ENCODE measurements at places on chromosomes 2 and 18.
A peak's percentile ranks its signal among the peaks of the same experiment; 100 is the strongest.

- DNase-seq: no peak
Measured at GRCh38 chr2:33153008-33153407, 206.3 kb downstream of the LTBP1 start.

- DNase-seq: no peak
Measured at GRCh38 chr2:240644171-240644651, 18.9 kb downstream of the GPR35 start.

- DNase-seq: no peak
Measured at GRCh38 chr2:119713819-119714490, 35.0 kb downstream of the TMEM177 start.

DNA sequence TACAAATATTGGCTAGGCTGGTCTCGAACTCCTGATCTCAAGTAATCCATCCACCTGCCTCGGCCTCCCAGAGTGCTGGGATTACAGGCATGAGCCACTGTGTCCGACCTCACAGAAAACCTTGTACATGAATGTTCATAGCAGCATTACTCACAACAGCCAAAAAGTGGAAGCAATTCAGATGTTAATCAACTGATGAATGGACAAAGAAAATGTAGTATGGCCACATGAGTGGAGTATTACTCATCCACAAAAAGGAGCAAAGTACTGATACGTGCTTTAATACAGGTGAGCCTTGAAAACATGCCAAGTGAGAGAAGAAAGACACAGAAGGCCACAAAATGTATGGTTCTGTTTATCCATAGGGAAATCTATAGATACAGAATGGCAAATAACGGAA lies 20.6 kb downstream of the CEP192 start:
- no peak for DNase-seq

GRCh38 chr2:105100046-105100840 lies 62.4 kb downstream of the MRPS9 start:
- DNase-seq: no peak

DNA sequence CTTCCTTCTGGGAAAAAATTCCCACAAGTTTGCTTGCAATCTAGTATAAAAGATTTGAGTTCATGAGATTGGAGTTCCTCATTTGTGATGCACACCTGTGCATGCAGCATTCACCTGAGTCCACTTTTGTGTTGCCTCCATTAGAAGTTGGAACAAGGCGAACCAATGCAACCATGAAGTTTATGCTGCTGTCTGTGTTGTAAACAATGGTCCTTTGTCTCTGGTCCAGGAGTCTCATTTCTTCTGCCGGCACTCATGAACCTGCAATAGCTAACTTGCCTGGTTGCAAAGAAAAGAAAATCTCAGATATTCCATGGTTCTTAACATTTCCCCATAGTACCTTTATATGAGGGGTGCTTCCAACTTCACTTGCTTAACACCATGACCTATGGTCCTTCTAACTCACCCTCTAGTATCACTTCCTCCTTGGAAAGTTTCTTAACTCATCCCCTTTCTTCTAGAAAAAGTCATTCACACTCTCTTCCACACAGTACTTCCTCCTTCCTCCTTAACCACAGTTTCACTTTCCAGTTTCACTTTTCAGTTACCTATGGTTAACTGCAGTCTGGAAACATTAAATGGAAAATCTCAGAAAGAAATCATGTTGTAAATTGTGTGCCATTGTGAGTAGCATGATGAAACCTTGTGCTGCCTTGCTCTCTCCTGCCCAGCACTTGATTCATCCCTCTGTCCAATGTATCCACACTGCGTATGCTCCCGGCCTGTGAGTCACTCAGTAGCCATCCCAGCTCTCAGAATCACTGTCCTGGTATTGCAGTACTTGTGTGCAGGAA lies 128.8 kb upstream of the TRIB2 start:
- no peak for DNase-seq

DNA sequence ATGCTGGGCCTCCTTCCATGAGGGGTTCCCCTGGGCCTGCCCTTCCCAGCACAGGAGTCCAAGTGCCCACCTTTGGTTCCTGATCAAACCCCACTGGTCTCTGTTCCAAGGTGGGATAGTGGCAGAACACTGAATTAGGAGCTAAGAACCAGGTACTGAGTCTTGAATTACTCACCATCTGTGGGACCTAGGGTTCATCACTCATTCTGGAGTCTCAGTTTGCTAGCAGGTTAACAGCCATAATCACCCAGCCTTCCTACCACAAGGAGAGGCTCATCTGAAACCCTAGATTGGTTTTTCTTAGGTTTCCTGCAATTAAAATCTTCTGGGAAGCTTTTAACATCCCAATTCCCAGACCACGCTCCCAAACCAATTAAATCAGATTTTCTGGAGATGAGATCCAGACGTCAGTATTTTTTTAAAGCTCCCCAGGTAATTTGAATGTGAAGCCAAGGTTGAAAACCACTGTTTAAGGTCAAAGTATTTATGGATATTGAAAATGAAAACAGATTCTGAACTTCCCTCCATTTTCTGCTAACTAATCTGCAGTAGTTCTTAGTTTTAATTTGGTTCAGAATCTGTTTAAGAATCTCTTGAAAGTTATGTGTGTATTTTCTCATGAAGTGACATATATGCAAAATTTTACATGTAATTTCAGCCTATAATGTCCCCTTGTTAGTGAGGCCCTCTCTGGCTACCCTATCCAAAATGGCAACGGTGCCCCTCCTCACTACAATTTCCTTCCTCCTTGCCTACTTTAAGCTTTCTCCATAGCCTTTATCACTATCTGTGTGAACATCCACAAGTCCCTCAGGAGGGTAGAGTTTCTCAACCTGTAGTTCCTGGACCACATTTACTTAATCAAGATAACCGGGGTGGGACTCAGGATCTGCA lies 166.5 kb upstream of the CXCR4 start:
- DNase-seq: no peak

DNA sequence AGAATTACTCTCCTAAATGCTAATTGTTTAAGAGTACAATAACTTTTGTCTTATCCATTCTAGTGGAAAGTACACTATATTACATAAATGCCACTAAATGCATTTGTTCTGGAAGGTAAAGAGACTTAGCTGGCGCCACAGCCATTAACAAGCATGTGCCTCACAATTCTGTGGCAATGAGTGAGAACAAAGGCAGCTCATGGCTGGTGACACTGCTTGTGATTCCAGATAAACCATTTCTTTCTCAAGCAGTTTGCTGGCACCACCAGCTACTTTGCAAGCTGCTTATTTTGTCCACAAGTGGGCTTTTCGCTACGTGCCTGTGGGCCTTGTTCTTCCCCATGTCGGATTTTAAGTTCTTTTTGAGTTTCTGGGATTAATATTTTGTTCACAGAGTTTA lies 147.6 kb upstream of the SMAD7 start:
- DNase-seq: no peak

GRCh38 chr18:51007790-51008139 lies 22.2 kb upstream of the SMAD4 start:
- no peak for DNase-seq

DNA sequence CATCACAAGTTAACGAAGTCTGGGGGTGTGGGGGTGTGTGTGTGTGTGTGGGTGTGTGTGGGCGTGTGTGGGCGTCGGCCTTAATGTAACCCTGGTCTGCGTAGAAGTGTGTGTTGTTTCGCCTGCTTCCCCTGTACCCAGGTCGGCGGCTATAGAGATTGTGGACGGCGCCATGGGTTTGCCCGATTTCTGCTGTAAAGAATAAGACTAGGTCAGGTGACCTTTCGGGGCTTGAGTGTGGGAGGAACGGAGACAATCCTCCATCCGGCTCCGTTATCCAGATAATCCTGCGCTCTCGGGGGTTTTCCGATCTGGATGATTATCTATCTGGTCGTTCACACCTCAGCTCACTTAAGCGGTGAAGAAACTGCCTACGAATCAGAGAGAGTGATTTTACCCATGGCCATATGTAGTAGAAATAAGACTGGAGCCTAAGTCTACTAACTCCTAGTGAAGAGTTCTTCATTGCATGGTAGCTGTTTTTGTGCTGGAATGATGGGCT lies 543 bp downstream of the HADHB start:
- peak; percentile 82 for DNase-seq

- DNase-seq: no peak
Measured at GRCh38 chr18:21267400-21267799, 25.4 kb downstream of the GREB1L start.

- DNase-seq: no peak
Measured at GRCh38 chr2:108022628-108023027, 36.3 kb downstream of the SLC5A7 start.

DNA sequence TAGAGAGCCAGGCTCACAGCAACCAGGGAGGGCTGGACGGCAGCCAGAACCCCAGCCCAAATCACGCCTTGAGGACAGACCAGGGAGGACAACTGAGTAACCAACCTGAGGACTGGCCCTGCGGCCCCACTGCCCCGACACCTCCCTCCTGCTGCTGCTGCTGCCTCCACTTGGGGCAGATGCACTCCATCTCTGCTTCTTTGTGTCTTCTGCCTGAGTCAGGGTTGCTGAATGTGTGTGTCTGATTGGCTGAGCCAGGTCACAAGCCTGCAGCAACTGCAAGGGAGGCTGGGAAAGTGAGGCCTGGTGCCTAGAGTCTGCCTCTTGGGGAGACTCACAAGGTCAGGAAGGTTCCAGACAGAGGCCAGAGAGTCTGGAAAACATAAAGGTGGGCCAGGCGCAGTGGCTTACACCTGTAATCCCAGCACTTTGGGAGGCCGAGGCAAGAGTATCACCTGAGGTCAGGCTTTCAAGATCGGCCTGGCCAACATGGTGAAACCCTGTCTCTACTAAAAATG lies 83.4 kb downstream of the ZFP36L2 start:
- DNase-seq: no peak

GRCh38 chr18:32922951-32923430 lies 150.2 kb upstream of the KLHL14 start:
- no peak for DNase-seq

DNA sequence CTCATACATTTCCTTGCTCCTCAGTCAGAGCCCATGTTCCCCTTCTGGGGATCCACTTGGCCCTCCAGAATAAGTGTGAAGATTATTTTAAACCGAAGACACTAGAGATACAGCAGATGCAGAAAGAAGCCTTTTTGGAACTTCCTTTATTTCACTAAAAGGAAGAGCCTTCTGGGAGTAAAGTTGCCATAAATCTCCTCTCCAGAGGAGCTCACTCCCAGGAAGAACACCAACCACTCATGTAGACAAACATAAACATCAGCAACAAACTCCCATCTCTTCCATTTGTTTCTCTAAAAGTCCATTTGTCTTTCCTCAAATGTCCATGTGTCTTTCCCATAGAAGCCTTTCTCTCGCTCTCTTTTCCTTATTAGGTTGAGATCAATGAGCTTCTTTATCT lies 62.4 kb upstream of the MSH6 start:
- no peak for DNase-seq

DNA sequence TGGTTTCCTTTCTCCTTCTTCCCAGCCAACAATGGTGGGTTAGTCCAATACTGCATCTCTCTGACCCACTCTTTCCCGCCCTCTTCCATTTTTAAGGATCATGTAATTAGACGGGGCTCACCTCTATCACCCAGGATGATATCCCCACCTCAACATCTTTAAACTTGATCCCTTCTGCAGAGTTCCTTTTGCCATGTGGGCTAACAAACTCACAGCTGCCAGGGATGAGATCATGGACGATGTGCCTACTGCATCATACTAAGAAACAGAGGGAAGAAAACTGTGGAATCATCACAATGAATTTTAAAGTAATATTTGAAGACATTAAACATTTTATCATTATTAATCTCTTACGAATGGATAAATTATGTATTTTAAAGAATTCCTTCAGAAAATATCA lies 183.5 kb downstream of the RDH14 start:
- DNase-seq: no peak

DNA sequence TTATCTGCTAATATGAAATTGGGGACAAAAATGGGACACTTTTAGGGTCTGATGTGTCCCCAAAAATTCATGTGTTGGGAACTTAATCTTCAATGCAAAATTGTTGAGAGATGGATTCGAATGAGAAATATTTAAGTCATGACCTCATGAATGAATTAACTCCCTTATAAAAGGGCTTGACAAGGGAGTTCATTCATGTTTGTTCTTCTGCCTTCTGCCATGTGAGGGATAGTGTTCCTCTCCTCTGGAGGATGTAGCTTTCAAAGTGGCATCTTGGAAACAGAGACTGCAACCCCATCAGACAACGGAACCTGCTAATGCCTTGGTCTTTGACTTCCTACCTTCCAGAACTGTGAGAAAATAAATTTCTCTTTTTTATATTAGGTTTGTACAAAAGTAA lies 89.2 kb upstream of the LINC00305 start:
- no peak for DNase-seq

DNA sequence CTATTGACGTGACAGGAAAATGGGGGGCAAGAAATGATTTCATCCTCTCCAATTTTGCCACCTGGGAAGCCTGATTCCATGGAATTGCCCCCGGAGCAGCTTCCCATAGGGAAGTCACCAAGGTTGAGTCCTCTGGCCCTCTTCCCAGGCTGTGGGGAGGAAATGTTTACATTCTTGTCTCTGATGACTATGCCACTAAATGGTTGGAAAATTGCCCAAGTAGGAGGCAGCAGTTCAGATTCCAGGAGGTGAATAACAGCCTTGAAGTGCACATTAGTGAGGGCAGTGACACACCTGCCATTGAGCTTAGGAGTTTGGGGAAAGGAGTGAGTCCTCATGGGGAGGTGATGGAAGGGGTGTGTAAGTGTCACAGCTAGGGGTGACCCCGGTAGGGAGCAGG lies 449.2 kb upstream of the DCC start:
- no peak for DNase-seq

GRCh38 chr18:73409242-73409641 lies 541.5 kb upstream of the NETO1 start:
- DNase-seq: no peak

GRCh38 chr2:27448381-27448780 lies 6.2 kb downstream of the KRTCAP3 start:
- no peak for DNase-seq

- DNase-seq: no peak
Measured at GRCh38 chr2:99692785-99693184, 203.0 kb upstream of the REV1 start.

DNA sequence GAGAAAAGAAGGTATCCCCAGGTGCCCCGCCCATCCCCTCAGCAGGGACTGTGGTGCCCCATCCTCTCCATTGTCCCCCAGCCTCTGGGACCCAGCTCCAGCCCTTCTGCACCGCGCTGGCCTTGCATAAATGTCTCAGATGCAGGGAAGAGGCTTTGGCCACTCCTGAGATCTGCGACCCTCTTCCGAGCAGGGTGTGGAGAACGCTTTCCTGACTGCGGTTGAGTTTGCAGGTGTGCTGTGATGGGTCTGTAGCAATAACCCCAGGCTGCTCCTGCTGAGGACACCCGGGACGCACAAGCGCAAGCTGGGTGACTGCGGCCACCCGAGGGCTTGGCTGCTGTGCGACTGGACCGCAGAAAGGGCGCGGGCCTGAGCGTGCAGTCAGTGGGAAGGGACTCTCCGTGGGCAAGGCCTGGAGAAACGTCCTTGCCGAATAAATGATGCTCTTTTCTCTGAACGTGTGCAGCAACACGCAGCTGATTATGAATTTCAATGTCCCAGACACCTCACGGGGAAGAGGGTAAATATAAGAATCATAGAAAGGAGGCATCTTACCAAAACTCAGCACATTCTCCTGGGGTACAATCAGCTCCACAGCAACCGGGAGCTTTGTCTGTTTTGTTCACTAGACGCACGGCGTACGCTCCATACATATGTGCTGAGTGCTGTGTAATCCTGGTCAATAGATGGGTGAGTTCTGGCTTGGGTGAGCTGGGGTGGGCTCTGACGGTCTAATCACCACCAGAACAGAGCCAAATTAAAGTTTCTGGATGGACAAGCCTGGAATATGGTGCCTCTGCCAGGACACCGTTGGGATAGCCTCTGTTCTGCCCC lies 67.5 kb upstream of the ZNF516 start:
- DNase-seq: no peak

GRCh38 chr2:194883711-194884110 lies 773.3 kb upstream of the SLC39A10 start:
- DNase-seq: no peak
